ENCODE measurements at places on chromosomes 5 and 9. TPM values are rescaled to one million over a fixed set of nuclear protein-coding genes. Genes with fewer than 3 reads are reported as not detected.
A peak's percentile ranks its signal among the peaks of the same experiment; 100 is the strongest.

DNA sequence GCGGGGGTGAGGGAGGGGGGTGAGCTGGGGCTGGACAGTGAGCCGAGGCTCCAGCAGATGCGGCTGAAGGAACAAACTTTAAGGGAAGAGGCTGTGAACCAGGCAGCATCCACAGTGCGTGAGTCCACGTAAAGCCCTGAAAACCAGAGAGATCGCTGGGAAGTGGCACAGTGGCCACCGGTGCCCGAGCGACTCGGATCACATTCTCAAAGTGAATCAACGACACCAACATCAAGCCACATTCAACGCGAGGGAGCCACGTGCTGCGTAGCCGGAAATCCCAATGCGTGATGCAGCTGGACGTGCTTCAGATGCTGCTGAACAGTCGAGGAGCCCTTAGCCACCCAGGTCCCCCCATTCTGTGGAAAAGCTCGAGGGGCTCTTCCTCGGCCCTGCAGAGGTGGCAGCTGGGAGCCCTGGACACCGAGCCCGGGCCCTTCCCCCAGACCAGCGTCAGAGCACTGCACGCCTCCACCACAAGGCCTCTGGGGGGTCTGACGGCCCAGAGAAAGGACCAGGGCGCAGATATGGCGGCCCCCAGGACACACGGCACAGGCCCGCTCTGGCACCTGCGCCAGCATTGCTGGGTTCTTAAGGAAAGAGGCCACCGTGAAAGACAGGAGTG is 53.7 kb upstream of the EXOC3 start:
- peak; percentile 2 for DNase-seq

DNA sequence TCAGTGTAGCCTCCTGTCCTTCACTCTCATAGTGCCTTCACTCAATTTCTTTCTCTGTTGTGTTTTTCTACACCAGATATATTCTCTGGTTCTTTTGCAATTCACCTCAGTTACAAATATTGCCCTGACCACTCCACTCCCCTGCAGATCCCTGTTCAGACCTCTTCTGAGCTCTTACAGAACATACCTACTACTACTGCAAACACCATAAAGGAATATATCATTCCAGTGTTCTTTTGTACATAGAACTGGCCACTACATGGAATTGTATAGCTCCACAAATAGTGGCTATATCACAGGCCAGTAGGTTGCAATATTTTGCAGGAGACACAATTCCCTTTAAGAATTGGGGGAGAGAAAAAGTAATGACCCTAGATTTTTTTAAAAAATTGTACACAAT is 21.0 kb downstream of the ALDH1A1 start:
- no peak for DNase-seq

DNA sequence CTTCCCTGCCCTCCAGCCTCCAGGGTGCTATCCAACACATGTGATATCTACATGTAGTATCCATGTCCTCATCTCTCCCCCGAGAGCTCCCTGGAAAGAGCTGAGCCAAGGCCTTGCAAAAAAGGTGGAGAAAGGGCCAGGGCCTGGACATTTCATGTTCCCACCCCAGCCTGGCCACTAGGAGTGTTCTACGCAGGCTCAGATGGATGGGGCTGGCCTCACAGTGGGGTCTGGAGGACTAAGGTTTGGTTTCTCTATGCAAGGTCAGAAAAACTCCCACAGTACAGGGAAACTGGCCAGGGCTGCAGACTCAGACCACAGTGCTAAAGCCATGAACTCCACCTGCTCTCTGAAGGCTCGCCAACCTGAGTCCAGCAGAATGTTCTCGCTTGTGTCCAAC is 1.5 kb upstream of the CSF2 start:
- DNase-seq, result no peak

DMRT2 gene
- 0.64 TPM for total RNA-seq

DNA sequence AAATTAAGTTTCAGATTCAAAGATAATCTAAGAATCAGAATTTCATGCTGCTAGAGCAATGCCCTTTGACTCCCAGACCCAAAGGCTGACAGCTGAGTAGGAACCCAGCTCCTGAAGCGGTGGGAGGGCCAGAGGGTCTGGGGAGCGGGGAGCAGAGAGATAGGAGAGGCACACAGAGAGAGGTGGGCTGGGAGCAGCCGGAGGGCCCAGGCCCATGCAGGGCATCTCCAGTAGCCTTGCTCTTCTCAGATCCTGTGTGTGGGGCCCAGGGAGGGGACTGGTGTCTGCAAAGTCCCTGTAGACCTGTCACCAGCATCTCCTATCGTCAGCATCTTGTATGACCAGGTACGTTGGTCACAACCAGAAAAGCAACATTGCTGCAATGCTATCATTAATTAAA is 75.3 kb upstream of the OLFM1 start:
- no peak for DNase-seq

SGCD gene
- 3.2 TPM for total RNA-seq

GRCh38 chr5:137212471-137212870 is 286.7 kb downstream of the SPOCK1 start:
- no peak for DNase-seq

DNA sequence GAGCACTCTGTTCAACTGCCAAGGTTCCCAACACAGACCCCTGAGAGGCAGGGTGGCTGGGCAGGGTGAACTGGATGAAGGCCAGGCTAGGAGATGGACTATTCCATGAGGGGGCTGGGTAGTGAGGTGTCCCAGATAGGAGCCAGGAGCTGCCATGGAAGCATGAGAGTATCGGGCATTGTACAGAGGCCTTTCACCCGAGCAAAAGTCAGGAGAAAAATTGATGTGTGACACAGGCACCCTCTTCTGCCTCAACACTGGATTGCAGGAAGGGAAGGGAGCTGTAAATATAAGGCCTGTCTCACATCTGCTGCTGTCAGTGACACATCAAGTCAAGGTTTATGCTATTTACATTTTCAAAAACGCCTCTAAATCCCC is 74.6 kb downstream of the UBAP1 start:
- DNase-seq, result no peak

DNA sequence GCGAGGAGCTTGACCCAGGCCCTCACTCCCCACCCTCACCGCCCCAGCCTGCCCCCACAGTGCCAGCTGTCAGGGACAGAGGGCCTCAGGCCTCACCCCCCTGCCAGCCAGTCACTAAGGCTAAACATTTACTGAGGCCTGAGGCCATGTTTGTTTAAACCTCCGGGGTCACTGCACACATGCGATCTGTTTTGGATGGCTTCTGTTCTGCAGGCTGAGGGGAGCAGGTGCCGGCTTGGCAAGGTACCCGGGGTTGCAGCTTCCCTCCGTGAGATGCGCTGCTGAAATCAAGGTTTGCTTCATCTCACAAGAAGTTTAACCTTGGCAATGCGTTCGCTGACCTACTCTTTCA is 103.3 kb upstream of the BOD1 start:
- DNase-seq, result no peak

GRCh38 chr9:95499046-95499676 is 17.6 kb downstream of the PTCH1 start:
- DNase-seq, result no peak

MYO10 gene
- total RNA-seq, result 24.7 TPM

TMC1 gene
- total RNA-seq, result 3.0 TPM

CDH6 gene
- 2.3 TPM for total RNA-seq

CCDC152 gene
- 1.8 TPM for total RNA-seq

DNA sequence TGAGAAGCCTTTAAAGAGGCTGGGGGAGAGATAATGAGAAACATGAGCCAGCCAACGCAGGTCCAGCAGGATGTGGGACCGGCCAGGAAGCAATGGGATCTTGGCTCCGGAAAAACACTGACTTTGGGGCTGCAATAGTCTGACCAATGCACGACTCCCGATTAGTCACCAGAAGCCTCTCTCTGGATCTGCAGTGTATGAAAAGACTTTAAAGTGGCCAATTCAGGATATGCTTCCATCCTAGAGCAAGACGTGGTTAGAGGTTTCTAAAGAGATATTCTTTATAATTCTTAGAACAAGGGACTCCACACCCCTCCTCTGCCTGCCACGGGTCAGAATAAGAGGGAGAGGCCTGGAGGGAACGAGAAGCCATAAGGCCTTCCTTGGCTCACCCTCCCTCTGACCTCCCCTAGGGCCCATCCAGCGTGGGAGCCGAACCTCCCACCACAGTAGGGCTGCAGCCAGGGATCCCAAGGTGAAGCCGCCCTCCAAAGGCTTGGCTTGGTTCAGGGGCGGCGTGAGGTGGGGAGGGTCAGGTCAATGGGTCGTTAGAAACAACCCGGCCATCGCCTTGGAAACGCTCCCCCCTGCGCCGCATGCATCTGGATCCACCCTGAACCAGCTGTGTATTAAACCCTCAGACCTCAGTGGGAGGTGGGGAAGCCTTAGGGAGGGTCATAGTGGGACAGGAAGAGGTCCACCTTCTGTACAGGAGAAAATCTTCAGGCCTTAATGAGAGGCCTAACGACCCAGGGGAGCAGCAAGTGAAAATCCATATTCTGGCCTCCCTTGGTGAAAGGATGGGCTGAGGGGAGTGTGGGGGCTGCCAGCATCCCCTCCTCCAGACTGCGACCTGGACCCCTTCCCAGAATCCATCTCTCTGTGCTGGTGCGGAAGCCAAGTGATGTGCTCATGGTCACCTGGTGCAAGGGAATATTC is 11.1 kb downstream of the FGF1 start:
- DNase-seq, result no peak

GRCh38 chr5:165196961-165197360 is 1691.5 kb downstream of the MAT2B start:
- DNase-seq, result no peak

GRCh38 chr9:88814577-88814976 is 176.7 kb upstream of the S1PR3 start:
- DNase-seq, result no peak

All from prostate gland (tissue), 2 donors.